ENCODE measurements at places on chromosomes 2 and 18. TPM values are rescaled to one million over a fixed set of nuclear protein-coding genes. Genes with fewer than 3 reads are reported as not detected.

TTN gene
- under 0.01 TPM for total RNA-seq

ERMN gene
- total RNA-seq, result not detected

BOK gene
- 45.3 TPM for total RNA-seq

ERICH2 gene
- not detected for total RNA-seq

ZBTB7C gene
- total RNA-seq, result not detected

LIMS4 gene
- total RNA-seq, result 2.3 TPM

PIGN gene
- 19.8 TPM for total RNA-seq

EVA1A gene
- total RNA-seq, result 14.5 TPM

PELI1 gene
- 4.6 TPM for total RNA-seq

RFTN2 gene
- 1.9 TPM for total RNA-seq

SLC30A3 gene
- total RNA-seq, result not detected

FECH gene
- total RNA-seq, result 23.4 TPM

PCARE gene
- not detected for total RNA-seq

KCNK3 gene
- total RNA-seq, result not detected

GNAL gene
- not detected for total RNA-seq

STARD6 gene
- 0.35 TPM for total RNA-seq

ANKRD30BL gene
- total RNA-seq, result not detected

TMEM37 gene
- 4.1 TPM for total RNA-seq

KCNJ3 gene
- total RNA-seq, result 0.35 TPM

GREB1L gene
- total RNA-seq, result 1.2 TPM

PLCL1 gene
- 0.58 TPM for total RNA-seq

RNF152 gene
- 4.3 TPM for total RNA-seq

CFAP65 gene
- total RNA-seq, result not detected

ZSCAN30 gene
- total RNA-seq, result 13.1 TPM

C2orf42 gene
- total RNA-seq, result 23.6 TPM

ERFE gene
- total RNA-seq, result 0.58 TPM

SIGLEC15 gene
- not detected for total RNA-seq

C2orf80 gene
- total RNA-seq, result not detected

C2orf92 gene
- total RNA-seq, result 0.35 TPM

FOXI3 gene
- total RNA-seq, result not detected

PIEZO2 gene
- not detected for total RNA-seq

ECEL1 gene
- total RNA-seq, result not detected

LYG2 gene
- not detected for total RNA-seq

GPR35 gene
- total RNA-seq, result not detected

GALNT3 gene
- 0.18 TPM for total RNA-seq

LHCGR gene
- total RNA-seq, result not detected

TXNDC2 gene
- not detected for total RNA-seq
